Activated T-helper 1 cell treated with anti-CD3 and anti-CD28 coated beads, Interleukin-2, amount 50 U/mL, for 16 hours (primary cell): ENCODE measurements at places on chromosomes 16 and 17.

GRCh38 chr17:17305281-17305801, 2.2 kb downstream of the NT5M start:
- DNase-seq = no peak

GRCh38 chr16:86079255-86079885, 180.4 kb downstream of the IRF8 start:
- no peak for DNase-seq

DNA sequence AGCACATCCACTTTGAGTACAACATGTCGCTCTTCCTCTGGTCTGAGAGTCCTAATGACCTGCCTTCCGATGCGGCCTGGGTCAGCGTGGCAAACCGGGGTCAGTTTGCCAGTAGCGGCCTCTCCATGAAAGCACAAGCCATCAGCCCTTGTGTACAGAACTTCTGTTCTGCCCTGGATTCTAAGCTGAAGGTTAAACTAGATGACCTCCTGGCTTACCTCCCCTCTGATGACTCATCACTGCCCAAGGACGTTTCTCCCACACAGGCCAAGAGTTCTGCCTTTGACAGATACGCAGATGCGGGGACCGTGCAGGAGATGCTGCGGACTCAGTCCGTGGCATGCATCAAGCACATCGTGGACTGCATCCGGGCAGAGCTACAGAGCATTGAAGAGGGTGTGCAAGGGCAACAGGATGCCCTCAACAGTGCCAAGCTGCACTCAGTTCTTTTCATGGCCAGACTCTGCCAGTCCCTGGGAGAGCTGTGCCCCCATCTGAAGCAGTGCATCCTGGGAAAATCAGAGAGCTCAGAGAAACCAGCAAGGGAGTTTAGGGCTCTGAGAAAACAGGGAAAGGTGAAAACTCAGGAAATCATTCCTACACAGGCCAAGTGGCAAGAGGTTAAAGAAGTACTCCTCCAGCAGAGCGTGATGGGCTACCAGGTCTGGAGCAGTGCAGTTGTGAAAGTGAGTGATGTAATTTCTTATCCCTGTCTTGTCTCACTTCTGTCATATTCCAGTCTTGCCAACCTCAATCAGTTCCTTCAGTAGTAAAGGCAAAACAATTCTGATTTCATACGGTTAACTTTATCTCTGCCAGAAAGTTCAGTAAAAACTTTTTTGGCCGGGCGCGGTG, 8.6 kb downstream of the COG1 start:
- no peak for DNase-seq

DNA sequence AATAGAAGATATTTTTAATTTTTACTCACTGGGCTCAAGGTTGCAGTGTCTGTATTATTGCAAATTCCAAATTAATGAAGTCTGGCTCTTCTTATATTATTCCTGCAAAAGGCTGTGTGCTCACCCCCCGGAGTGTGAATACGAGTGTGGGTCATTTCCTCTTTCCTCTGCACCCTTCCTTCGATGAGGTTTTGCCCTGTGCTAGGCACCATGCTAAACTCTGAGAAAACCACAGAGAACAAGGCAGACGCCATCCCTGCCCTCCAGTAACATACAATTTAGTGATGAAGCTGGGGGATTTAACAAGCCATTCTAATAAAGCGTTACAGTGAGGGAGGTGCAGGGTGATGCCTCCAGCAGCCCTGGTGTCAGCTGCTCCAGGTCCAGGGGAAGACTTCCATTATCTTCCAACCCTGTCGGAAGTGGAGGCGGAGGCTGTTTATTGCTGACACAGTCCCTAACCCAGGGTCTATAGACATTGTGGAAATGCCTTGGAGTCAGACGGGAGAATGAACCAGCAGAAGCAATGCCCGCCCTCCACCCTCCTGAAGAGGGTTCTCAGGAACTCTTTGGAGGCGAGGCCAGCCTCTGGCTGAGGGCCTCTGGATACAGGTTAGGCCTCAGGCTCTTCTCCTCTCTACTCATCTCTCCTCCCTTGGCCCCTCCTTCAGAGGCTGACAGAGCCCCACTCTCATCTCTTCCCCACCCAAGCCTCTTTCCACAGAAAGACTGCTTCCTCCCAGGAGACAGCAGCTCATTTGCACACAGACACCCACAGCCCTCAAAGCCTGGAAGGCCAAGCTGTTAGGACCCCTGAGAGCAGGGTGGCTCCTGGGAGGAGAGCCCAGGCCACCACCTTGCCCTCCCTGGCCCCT, 2.0 kb upstream of the ACE start:
- no peak for DNase-seq
